Mesothelial cell of epicardium (in vitro differentiated cells): ENCODE measurements at places on chromosomes 1 and 21. TPM values are rescaled to one million over a fixed set of nuclear protein-coding genes. Genes with fewer than 3 reads are reported as not detected.

DNA sequence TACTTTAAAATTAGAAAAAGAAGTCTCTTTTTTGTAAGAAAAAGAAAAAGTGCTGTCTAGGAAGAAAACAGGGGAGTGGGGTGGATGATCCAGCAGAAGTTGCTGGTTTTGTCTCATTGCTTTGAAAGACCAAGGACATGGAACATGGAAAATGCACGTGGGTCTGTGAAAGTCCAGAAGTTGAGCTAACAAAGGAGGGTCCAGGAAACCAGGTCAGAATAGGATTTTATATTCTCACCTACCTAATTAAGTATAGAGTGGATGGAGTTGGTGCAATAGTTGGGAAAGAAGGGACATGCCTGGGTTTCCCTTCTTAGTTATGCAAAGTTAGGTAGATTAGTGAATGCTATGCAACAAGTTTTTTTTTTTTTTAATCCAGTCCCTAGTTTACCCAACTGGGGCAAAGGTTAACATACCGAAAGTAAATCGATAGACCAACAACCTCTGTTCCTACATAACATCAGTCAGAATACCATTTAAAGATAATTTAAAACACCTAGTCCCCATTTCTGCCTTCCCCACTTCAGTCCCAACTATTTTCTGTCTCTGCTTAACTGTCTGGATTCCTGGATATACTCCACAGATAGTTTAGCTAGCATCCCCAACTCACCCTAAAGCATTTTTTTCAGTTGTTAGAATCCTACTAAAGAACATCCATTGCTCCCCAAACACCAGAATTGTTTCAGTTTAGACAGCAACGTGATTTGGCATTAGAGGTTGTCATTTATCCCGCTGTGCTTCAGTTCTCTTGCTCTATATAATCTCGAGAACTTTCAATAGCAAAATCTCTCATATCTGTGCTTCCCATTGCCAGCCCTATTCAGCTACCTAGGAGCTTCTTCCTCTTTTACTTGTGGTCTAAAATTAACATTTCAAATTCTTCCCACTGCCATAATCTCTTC, 105.7 kb upstream of the PLPPR5 start:
- no peaks in the 10 kb centered on the region for H3K36me3 ChIP-seq
- no peak overlapping the region for H3K4me3 ChIP-seq
- H3K27ac ChIP-seq, result no peak overlapping the region
- no peaks in the 10 kb centered on the region for H3K4me1 ChIP-seq

- H3K4me3 ChIP-seq, result no peak overlapping the region
- no peaks in the 10 kb centered on the region for H3K36me3 ChIP-seq
- H3K4me1 ChIP-seq, result no peaks in the 10 kb centered on the region
- DNase-seq, result no peak
Measured at GRCh38 chr1:199173356-199173755, 534.5 kb downstream of the PTPRC start.

DNA sequence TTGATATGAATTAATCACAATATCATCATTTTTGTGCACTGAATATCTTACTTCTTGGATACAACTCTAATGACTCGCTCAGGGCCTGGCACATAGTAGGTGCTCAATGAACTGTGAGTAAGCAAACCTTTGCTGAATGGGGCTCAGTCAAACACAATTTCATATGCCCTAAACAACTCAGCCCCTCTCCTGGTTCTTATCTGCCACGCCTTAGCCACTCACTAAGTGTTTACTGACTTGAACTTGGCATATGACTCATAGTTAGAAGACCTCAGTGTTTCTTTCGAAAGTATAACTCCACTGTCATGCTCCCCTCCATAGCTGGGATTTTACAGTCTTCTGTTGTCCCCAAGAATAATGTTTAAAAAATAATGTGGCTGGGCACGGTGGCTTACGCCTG, 4.8 kb upstream of the IFNLR1 start:
- H3K27me3 ChIP-seq, result peaks cover 18% of the 10 kb centered on the region
- no peak overlapping the region for H3K4me3 ChIP-seq
- DNase-seq, result no peak
- no peak overlapping the region for H3K27ac ChIP-seq
- H3K4me1 ChIP-seq, result peaks cover 11% of the 10 kb centered on the region

DNA sequence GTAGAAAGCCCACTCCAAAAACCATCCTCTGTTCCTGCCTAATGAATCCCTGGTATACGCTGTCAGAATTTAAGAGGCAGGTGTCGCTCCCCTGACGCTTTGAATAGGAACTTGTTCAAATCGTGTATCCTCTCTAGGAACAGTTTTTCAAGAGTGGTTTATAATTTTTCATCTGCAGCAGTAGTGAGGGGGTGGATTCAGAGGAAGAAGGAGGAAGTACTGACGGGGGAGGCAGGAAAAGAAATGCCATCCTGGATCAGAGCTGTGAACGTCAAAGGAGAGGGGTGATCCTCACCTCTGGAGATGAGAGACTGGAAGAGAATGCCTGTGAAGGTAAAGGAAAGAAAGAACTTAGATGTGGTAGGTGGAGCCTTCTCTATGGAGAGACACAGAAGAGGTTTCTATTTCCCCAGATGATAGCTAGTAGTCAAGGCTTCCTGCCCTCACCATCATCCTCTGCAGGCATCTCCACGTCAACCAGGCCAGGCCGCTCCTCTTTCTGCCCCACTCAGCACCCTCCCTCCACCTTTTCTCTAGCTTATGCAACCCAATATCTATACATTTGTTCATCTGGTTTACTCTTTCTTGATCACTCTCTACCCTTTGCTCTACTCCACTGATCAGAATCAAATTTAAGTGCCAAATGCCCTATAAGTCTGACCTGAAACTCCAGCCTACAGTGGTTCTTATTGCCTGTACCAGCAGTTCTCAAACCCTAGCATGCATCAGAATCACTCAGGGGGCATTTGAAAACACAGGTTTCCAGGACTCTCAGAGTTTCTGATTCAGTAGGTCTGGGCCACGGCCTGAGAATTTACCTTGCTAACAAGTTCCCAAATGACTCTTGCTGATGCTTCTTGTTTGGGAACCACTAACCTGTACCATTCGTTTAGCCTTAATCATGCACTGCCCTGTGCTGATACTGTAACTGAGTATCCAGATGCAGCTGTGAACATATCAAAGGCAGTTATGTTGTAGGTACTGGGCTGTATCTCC, 13.1 kb upstream of the BCL9 start:
- no peak overlapping the region for H3K4me3 ChIP-seq
- H3K27me3 ChIP-seq, result no peaks in the 10 kb centered on the region
- DNase-seq, result no peak
- H3K4me1 ChIP-seq, result peaks cover 4% of the 10 kb centered on the region
- no peaks in the 10 kb centered on the region for H3K36me3 ChIP-seq

GRCh38 chr1:63704443-63704842, 69.4 kb upstream of the ROR1 start:
- H3K4me1 ChIP-seq, result peaks cover 31% of the 10 kb centered on the region
- H3K27ac ChIP-seq, result no peak overlapping the region
- no peak overlapping the region for H3K4me3 ChIP-seq
- no peaks in the 10 kb centered on the region for H3K36me3 ChIP-seq
- H3K27me3 ChIP-seq, result no peaks in the 10 kb centered on the region

DNA sequence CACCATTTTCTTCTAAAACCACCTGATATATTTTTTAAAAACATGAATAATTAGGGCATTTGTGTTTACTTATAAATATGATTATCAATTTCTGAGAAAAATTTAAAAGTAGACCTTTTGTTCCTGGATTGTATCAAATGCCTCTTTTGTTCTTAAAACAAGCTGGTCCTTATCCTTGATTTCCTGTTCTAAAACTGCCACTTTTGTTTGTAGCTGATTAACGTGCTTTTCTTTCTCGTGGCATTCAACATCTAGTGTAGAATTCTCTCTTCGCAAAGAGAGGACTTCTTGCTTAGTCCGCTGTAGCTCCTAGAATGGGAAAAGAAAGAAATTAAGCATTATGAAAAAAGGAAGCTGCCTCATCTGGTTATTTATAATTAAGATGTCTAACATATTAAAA, 25.0 kb downstream of the SASS6 start:
- H3K36me3 ChIP-seq, result peaks cover 11% of the 10 kb centered on the region
- no peak overlapping the region for H3K4me3 ChIP-seq
- H3K27ac ChIP-seq, result no peak overlapping the region
- H3K4me1 ChIP-seq, result no peaks in the 10 kb centered on the region
- no peak for DNase-seq

GRCh38 chr1:12182410-12182984, 15.7 kb downstream of the TNFRSF1B start:
- H3K4me1 ChIP-seq, result peaks cover 29% of the 10 kb centered on the region
- no peak overlapping the region for H3K27ac ChIP-seq
- DNase-seq, result no peak
- H3K27me3 ChIP-seq, result peaks cover 3% of the 10 kb centered on the region
- H3K4me3 ChIP-seq, result no peak overlapping the region

- H3K27me3 ChIP-seq, result peaks cover 10% of the 10 kb centered on the region
- H3K4me1 ChIP-seq, result peaks cover 9% of the 10 kb centered on the region
- peaks cover 5% of the 10 kb centered on the region for H3K36me3 ChIP-seq
- no peak overlapping the region for H3K27ac ChIP-seq
Measured at GRCh38 chr1:210688512-210689234, 360.0 kb downstream of the HHAT start.

DNA sequence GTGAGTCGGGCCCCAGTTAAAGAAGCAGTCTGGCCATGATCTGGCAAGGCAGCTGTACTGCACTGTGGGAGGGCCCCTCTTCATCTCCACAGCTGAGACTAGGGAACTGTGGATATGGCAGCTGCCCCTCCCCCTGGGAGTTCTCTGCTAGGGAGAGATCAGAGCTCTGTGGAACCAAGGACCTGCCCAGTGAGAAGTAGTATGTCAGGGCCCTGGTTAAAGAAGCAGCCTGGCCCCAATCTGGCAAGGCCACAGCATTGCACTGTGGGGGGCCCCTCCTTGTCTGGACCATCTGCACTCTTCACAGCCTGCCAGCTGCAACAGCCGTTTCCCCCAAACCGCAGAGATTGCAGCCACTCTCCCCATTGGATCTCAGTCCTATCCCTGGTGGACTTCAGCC, 208.5 kb downstream of the DNAH14 start:
- peaks cover 44% of the 10 kb centered on the region for H3K36me3 ChIP-seq
- H3K27ac ChIP-seq, result no peak overlapping the region
- H3K4me1 ChIP-seq, result no peaks in the 10 kb centered on the region
- H3K4me3 ChIP-seq, result no peak overlapping the region
- H3K27me3 ChIP-seq, result no peaks in the 10 kb centered on the region
- DNase-seq, result no peak

- peaks cover 68% of the 10 kb centered on the region for H3K4me1 ChIP-seq
- no peaks in the 10 kb centered on the region for H3K27me3 ChIP-seq
- H3K4me3 ChIP-seq, result peak overlapping the region; percentile 8
Measured at GRCh38 chr1:234962340-234962989, 166.2 kb downstream of the TOMM20 start.

GRCh38 chr1:1116701-1117468, 996 bp upstream of the C1orf159 start:
- peaks cover 36% of the 10 kb centered on the region for H3K27me3 ChIP-seq
- H3K36me3 ChIP-seq, result peaks cover 14% of the 10 kb centered on the region
- DNase-seq, result no peak
- peak overlapping the region; percentile 50 for H3K4me3 ChIP-seq

DNA sequence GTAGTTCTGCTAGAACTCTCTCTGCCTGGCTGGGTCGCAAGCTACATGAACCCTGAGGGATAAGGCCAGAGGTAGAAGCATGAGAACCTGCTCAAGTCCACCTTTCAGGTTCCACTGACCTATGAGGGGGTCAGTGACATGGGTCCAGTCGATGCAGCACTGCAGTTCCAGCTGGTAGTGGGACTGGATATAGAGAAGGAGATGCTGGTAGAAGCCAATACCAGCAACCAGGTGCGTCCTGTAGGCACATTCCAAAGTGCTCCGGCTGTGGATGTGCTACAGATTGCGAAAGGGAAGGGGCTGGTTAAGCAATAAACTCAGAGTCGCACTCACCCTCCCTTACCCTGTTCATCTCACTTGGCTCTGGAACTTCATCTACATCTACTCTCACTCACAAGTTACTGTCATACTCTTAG, 5.7 kb downstream of the SMG5 start:
- peaks cover 47% of the 10 kb centered on the region for H3K36me3 ChIP-seq
- peaks cover 14% of the 10 kb centered on the region for H3K4me1 ChIP-seq
- H3K27me3 ChIP-seq, result no peaks in the 10 kb centered on the region
- DNase-seq, result no peak
- no peak overlapping the region for H3K4me3 ChIP-seq

DNA sequence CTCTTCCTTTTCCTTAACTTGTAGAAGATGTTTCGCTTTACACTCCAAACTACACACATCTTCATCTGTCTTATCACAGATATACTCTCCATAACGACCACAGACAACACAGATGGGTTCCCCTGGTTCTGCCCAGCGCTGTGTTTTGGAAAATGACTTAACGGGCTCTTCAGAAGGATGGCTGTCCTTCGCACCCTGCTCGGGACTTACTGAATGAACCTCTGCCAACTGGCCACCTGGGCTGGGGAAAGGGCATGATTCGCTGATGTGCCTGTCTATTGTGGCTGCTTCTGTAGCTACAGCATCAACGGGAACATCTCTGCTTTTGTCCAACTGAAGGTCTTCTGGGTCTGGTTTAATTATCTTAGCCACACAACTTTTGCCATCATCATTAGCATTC, 3.4 kb downstream of the DDX59 start:
- H3K27ac ChIP-seq, result peak overlapping the region; percentile 13
- peaks cover 46% of the 10 kb centered on the region for H3K4me1 ChIP-seq
- no peak overlapping the region for H3K4me3 ChIP-seq
- no peak for DNase-seq
- peaks cover 34% of the 10 kb centered on the region for H3K36me3 ChIP-seq

GRCh38 chr1:173347282-173347818, 129.8 kb upstream of the PRDX6 start:
- H3K36me3 ChIP-seq, result peaks cover 7% of the 10 kb centered on the region
- peaks cover 4% of the 10 kb centered on the region for H3K4me1 ChIP-seq
- H3K27ac ChIP-seq, result peak overlapping the region; percentile 11
- no peak overlapping the region for H3K4me3 ChIP-seq
- no peak for DNase-seq

GRCh38 chr1:1552263-1552639, 11.8 kb upstream of the TMEM240 start:
- H3K27me3 ChIP-seq, result no peaks in the 10 kb centered on the region
- DNase-seq, result no peak
- H3K4me1 ChIP-seq, result no peaks in the 10 kb centered on the region
- H3K36me3 ChIP-seq, result no peaks in the 10 kb centered on the region
- H3K27ac ChIP-seq, result no peak overlapping the region
- H3K4me3 ChIP-seq, result no peak overlapping the region

PALMD gene
- 0.32 to 0.58 TPM (median 0.49 TPM) in 3 replicates for total RNA-seq

PARP1 gene
- 94.7 to 101 TPM (median 95.3 TPM) in 3 replicates for total RNA-seq

NBPF6 gene
- total RNA-seq, result not detected in 3 replicates

SPRR4 gene
- not detected in 3 replicates for total RNA-seq

RHOU gene
- total RNA-seq, result 39.8 to 40.6 TPM (median 40.6 TPM) in 3 replicates

KCNK1 gene
- total RNA-seq, result 13.1 to 14.9 TPM (median 14.6 TPM) in 3 replicates
